IPS DF 6.9 (cell line): ENCODE measurements at places on chromosomes 1 and 21.

DNA sequence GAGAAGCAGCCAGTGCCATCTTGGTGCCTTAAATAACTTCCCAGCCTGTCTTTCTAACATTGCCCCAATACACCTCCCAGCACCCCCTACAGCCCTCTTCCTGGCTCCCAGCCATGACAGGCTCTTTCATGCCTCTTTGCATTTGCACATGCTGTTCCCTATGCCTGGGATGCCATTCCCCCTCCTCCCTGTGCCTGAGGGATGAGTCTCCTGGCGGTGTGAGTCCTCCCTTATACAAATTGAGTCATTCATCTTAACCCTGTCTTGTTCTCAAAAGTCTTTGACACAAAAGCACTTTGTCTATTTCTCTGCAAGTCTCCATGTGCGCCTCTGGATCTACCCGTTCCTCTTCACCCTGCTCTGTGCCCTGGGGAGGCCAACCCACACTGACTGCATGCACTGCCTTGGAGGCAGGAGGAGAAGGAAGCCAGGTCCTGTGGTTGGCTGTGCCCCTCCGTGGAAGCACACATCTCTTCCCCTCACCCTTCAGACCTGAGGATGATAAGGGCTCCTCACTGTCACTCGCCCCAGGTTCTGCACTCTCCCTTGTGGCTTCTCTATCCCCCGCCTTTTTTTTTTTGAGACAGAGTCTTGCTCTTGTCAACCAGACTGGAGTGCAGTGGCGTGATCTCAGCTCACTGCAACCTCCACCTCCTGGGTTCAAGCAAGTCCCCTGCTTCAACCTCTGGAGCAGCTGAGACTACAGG lies 25.1 kb downstream of the CDCP2 start:
- no peak for DNase-seq

GRCh38 chr1:71502006-71502405 lies 421.2 kb upstream of the ZRANB2 start:
- DNase-seq = no peak

- DNase-seq = no peak
Measured at GRCh38 chr1:184878602-184879001, 95.7 kb downstream of the NIBAN1 start.

DNA sequence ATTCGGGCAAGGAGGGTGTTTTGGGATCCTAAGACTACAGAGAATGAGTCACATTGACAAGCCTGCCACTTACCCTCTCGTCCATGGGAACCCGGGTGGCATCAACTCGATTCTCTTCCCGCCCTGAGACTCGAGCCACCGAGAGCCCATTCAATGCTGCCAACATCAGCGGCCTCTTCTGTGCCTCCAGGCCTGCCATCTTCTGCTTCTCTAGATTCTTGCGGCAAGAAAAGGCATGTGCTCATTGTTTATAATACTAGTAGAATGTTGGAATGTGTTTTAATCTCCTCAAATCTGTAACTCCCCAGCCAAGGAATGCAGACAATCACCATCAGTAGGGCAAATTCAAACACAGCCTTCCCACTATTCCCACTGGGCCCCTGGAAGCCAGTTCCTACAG lies 96.9 kb downstream of the SMYD2 start:
- no peak for DNase-seq

DNA sequence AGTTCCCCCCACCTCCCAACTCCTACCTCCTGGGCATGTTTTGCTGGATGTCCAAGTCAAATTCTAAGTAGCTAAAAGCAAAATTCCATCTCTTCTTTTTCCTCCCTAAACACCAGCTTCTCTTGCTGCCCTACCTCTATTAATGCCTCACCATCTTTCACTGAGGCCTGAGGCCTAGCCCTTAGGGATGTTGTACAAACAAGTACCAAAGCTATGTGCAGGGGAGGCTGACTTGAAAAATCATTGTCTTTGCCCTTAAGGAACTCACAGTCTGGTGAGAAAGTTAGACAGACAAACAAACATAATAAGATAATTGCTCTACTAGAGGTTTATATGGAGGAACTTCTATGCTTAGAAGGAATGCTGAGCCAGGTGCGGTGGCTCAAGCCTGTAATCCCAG lies 25.3 kb upstream of the SYNC start:
- no peak for DNase-seq

DNA sequence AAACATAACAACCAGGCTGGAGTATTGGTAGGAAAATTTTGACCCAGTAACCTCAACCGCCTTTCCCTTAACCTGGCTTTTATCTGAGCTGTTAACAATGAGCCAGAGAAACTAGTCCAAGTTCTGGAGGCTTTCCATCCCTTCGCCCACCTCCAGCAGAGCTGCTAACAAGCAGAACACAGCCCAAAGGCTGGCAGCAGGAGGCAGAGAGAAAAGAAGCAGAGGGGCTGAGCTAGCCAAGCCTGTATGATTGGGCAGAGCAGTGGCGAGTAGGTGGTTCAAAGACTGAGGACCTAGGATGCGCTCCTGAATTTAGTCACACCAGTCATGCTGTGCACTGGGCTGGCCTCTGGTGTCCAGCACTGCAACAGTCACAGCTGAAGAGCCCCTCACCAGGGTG lies 123.0 kb downstream of the TNR start:
- DNase-seq = no peak

DNA sequence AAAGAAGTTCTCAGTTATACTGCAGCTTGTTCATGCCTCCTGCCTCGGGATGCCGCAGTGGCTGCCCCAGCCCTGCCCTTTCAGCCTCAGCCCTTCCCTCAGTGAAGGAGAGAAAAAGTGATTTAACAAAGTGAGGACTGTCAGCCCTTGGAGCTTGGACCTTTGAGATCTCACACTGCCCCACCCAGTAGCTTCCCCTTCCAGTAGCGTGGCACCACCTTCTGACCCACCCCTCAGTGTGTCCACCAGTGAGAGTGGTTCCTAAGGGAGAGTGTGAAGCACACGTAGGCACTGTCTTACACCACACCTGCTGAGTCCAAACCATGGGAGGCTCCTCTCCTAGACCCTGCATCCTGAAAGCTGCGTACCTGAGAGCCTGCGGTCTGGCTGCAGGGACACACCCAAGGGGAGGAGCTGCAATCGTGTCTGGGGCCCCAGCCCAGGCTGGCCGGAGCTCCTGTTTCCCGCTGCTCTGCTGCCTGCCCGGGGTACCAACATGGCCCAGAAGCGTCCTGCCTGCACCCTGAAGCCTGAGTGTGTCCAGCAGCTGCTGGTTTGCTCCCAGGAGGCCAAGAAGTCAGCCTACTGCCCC lies at the start of gene CDA:
Gene CDA (plus strand): TSS at position 464 of the 592 bp plus-strand sequence. CDS start 33 bp downstream, at position 497.
- no peak for DNase-seq

DNA sequence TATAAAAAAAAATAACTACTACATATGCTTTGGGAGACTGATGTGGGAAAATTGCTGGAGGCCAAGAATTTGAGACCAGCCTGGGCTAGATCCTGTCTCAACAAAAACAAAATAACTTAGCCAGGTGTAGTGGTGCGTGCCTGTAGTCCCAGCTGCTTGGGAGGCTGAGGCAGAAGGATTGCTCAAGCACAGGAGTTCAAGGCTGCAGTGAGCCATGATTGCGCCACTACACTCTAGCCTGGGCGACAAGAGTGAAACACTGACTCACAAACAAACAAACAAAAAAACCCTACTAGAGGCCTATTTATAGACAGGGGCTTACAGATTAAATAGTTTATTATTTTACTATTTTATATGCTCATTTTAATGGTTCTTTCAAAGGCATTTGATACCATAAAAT lies 80.0 kb downstream of the LHX4 start:
- no peak for DNase-seq

GRCh38 chr1:232273011-232273410 lies 356.9 kb downstream of the SIPA1L2 start:
- no peak for DNase-seq

- no peak for DNase-seq
Measured at GRCh38 chr1:205538235-205538840, 33.9 kb downstream of the CDK18 start.

DNA sequence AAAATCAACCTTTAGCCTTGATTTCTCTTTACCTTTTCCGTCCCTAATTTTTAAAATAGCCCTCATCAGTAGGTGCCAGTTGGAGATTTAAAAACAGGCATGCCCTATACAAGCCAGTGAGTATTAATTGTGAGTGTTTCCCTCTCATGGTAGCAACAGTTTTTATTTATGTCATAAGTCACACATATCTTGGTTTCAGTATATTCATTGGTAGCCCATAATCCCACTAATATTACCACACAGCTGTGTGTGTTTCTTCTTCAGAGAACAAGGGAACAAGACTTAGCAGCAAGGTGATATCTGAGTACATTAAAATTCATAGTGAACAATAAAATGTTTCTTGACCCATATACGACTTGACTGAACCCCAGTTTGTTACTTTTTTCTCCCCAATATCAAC lies 68.6 kb upstream of the HSPA13 start:
- DNase-seq = no peak

GRCh38 chr1:221192055-221192454 lies 312.8 kb downstream of the HLX start:
- DNase-seq = no peak

DNA sequence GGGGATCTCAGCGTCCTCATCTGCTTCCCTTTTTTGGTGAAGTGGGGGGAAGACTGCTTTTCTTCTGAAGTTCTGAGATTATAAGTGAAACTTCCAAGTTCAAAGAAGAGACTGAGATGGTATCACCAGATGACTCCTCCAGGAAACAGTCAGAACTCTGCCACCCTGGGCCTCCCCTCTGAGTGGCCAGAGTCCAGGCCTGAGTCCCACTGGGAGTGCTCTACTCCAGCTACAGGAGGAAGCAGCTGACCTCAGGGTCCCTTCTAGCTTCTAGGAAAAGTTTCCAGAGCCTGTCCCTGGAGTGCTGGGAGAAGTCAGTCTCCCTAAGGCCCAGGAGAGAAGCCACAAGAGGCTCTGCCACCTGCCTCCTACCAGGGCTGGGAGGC lies 104.7 kb downstream of the CASZ1 start:
- no peak for DNase-seq

- no peak for DNase-seq
Measured at GRCh38 chr1:24930260-24931145, at the start of gene RUNX3. RUNX3 (minus strand) TSS chr1:24930276; CDS start chr1:24929868, 408 bp downstream.

- DNase-seq = no peak
Measured at GRCh38 chr1:66294707-66295370, 239.1 kb upstream of the SGIP1 start.

DNA sequence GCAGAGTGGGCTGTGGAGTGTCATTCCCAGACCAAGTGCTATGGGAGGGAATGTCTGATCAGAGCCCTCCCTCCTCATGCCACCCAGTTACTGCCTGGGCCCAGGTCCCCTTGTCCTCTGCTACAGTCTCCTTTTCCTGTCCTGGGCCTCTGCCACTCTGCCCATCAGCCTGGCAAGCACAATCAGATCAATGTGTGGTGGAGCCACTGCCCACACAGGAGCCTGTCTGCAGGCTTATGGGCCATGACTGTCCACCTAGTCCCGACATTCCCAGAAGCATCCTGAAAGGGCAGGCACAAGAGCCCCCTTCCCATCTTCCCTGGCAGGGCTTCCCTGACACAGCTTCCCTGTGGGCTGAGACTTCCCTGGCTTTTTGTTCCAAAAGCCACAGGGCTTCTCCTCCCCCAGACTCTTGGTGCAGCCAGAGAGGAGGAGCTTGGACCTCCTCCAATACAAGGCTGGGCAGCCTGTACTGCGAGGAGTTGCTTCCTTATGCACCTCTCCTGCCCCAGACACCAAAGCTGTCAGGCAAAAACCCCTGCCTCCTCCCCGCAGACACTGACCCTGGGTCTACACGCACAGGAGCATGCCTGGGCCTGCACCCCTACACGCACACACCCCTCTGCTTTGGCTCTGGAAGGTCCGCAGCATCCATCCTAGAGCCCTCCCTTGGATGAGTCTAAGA lies 29.2 kb upstream of the CNTN2 start:
- no peak for DNase-seq

DNA sequence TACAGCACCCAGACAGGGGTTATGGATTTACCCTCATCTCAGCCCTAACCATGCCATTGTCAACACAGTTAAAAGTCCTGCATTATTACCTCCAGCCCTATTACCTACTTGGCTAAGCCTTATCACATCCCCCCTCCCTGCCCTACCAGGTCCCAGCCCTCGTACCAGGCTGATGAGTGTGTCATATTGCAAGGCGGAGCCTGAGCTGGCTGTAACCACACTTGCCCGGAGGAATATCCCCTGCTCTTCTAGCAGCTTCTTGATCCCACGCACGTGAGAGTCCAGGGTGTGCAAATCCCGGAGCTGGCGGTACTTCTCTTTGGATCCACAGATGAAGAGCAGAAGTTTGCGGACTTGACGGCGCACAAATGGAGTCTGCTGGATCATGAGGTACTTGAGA lies 87.4 kb downstream of the UBR4 start:
- no peak for DNase-seq

DNA sequence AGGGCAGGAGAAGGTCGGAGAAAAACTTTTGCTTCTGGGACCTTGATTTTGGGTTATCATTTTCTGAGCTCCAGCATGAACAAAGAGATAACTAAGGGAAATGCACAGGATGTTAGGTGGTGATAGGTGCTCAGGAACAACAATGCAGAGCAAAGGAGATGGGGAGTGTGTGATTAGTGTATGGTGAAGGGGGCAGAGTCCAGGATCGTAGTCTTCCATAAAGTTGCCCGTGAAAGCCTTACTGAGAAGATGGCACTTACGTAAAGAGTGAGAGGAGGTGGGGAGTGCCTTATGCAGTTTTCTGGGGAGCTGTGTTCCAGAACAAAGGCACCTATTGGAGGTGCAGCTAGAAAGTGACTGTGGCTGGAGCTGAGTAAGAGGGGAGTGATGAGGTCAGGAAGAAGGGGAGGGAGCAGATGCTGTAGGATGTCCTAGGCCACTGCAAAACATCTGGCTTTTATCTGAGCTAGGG lies 11.6 kb downstream of the KCNK1 start:
- no peak for DNase-seq

- no peak for DNase-seq
Measured at GRCh38 chr1:190000365-190000872, 477.2 kb downstream of the BRINP3 start.

GRCh38 chr21:43208561-43209332 lies 39.9 kb downstream of the CRYAA start:
- no peak for DNase-seq

DNA sequence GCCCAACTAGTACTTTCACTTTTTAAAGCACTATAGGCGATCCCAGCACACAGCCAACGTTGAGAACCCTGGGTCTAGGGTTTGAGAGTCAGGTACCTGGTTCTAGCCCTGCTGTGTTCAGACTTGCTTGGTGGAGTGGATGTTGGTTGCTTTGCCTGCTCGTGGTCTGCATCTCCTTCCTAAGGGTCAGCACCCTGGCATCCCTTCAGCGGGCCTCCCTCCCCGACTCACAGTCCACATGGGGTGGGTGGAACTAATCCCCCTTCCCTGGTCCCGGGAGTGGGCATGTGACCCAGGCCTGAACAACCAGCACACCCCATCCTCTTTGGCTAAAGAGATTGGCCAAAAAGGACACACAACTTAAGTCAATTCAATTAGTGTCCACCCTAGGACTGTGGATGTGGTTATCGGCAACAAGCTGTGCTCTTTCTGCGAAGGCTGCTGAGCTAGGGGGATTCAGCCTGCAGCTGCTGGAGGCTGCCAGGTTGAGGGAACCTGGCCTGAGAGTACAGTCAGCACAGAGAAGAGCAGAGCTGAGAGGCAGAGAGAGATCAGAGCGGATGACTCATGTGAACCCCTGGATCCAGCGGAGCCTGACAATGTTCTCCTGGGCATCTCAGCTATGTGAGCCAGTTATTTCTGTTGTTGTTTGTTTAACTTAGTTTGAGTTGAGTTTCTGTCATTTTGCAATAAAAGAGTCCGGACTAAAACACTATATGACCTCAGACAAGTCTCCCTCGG lies 138.9 kb downstream of the ACTL8 start:
- DNase-seq = no peak
